ENCODE measurements at places on chromosomes 5 and 9.

DNA sequence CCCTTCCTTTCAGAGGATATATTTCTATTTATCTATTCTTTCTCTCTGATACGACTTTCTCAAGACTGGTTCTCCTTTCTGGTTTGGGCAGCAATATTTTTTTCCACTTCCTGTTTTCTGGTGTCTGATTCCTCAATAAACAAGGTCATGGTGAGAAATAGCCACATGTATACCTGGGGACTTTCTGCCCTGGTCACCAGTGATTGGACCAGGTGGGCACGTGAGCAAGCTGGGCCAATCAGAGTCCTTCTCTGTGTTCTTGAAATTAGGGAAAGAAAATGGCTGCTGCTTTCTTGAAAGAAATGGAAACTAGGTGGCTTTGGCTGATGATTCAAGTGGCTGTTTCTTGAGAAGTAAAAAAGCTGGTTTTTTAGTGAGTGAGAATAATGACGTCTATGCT lies 18.4 kb upstream of the GSN start:
- no peak for DNase-seq

- no peak for DNase-seq
These were observed 108.0 kb upstream of the TSLP start for GRCh38 chr5:110963495-110963894.

GRCh38 chr5:172453206-172453985 lies 929 bp downstream of the SH3PXD2B start:
- no peak for DNase-seq

- DNase-seq, result no peak
These were observed 189.5 kb upstream of the TYRP1 start for GRCh38 chr9:12503606-12504122.

DNA sequence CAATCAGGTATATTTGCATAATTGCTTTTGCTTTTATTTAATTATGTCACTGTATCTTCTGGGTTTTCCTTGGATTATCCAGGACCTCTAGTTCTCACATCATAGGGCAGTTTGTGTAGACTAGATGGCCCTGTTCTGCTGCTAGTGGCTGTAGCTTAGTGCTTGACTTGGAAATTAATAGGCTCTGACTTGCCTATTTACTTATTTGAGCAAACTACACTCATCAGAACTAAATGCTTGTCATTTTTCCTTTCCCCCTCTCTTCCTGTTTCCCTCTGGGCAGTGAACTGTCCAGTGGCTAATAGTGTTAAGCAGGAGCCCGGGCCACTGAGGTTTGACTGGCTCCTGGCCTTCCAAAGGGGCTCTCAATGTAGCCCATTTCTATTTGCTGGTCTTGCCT lies 135.7 kb downstream of the MAN2A1 start:
- DNase-seq, result no peak

DNA sequence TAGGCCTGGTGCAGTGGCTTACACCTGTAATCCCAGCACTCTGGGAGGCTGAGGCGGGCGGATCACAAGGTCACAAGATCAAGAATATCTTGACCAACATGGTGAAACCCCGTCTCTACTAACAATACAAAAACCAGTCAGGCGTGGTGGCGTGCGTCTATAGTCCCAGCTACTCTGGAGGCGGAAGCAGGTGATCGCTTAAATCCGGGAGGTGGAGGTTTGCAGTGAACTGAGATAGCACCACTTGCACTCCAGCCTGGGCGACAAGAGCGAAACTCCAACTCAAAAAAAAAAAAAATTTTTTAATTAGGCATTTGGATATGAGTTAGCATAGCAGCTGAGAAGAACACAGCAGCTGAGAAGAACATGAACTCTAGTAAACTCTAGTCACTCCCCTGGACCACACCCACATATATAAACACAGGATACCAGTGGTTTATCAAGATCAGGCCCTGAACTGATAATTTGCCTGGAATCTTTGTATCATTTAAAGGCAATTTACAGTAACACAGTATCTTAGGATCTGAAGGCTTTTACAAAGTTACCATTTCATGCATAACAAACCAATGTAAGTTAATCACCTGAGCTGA lies 4.6 kb upstream of the UGCG start:
- no peak for DNase-seq

GRCh38 chr9:87535817-87536539 lies 38.3 kb downstream of the DAPK1 start:
- DNase-seq, result no peak

All from GM18507 (cell line).